T-helper 22 cell (primary cell): ENCODE measurements at places on chromosomes 2 and 18.

GRCh38 chr18:25725501-25725900, 364.9 kb downstream of the SS18 start:
- DNase-seq = no peak

GRCh38 chr2:172969609-172970008, 106.0 kb upstream of the MAP3K20 start:
- DNase-seq = no peak

DNA sequence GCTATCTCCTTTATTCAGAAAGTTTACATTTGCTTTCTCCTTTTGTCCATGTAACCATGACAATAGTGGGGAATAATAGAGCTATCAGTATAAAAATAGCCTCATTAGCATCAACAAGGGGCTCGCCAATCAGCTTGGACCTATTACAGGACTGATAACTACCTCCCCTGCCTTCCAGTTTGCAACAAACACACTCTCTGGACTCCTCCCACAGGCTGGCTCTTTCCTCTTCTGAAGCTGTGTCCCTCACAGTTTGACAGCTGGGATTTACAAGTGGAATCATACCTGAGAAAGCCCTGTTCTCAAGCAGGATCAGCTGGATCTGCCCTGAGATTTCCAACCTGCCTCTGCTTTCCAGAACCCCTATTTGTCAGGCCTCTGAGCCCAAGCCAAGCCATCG, 162.5 kb downstream of the GRB14 start:
- no peak for DNase-seq

DNA sequence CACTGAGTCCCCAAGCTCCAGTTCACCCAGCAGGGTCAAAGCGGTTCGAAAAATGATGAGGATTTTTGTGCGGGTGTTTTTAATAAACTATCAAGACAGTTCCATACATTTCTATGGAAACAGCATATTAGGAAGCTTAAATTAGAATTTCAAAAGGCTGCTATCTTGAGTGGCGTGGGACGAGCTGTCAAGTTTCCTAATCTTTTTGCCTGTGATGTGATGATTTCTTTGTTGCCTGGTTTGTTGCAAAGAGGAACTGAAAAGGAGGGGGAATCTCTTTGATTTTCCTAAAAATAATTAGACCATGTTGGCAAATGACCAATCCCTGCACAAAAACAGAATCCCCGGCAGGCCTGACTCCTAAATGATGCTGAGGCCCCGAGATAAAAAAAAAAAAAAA, 66.1 kb upstream of the ATG16L1 start:
- DNase-seq = no peak

DNA sequence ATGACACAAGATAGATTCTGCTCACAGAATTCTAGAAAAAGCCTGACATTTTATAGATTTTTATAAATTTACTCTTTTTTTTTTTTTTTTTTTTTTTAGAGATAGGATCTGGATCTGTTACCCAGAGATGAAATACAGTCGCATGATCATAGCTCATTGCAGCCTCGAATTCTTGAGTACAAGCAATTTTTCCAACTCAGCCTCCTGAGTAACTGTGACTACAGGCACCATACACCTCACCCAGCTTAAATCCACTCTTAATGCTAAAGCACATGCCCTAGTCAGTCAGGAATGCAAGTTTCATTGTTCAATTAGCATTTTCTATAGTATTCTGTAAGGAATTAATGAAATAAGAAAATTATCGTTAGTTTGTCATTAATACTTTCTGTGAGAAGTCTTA, 32.1 kb upstream of the WDR75 start:
- no peak for DNase-seq

DNA sequence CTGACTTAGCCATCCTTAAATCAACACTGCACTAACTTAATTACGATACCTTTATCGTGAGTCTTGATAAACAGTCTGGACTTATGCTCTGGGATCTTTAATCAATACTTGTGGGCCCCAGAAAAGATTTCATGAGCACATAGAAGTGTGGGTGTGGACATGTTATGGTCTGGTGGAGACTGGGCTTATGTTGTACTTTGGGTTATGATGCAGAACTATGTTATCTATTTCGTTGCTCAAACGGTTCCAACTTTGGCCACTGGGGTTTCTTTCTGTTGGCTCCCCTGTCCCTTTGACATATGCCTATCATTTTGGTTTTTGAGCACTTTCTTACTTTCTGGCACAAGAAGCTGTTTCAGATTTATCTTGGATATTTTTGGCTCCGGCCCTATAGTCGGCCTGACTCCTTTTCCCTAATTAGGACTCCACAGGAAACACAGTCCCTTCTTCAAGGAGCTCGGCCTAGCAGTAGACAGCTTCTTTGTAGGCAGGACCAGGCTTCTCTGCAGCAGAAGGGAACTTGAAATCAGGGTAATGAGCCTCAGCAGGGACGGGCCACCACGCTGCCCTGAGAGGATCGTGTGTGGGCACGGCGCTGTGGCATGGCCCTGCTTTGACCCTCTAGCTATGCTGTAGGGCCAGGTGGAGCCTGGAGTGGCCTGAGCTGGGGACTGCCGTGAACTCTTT, 54.6 kb upstream of the TXNDC2 start:
- no peak for DNase-seq

GRCh38 chr2:96083989-96084857, 32.1 kb downstream of the ADRA2B start:
- DNase-seq = no peak

DNA sequence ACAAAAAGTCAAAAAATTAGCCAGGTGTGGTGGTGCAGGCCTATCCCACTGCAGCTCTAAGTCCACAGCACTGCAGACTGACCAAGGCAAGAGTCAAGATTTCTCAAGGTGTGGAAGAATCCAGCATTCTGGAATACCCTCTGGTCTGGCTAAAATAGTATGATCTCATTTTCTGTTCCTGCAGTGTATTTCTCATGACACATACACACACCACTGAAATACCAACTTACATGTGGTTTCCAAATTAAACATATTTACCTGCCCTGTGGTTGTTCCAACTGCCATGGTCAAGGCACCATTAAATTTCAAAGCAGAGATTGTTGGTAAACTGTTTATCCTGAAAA, 30.9 kb downstream of the NOL10 start:
- no peak for DNase-seq

DNA sequence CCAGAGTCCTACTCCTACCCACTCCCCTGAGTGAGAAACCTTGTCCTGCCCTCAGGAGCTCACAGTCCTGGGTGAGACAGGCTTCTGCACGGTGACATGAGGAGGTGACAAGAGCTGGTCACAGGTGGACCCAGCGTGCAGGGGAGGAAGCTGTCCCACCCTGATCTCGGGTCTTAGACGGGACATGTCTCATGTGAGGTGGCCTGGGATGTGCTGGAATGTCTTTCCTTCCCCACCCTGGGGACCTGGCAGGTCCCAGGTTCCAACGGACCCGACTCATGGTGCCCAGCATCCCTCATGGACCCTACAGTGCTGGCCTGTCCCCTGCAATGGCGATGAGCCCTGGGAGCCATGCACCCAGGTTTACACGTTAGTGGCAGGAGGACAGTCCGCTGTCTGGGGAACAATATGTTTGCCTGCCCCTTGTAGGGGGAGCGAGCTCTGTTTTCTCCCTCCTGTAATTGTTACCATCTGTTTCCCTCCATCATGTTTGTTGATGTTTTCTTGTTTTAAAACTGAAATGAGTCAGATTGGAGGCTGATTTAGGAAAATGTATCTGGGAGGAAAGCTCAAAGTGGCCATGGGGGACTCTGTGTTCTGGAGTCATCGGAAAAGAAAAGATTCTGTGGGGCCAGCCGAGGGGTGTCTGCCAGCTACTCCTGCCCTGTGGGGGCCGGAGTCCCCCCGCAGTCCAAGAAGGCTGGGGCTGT, 238.1 kb downstream of the KLHL29 start:
- DNase-seq = no peak

DNA sequence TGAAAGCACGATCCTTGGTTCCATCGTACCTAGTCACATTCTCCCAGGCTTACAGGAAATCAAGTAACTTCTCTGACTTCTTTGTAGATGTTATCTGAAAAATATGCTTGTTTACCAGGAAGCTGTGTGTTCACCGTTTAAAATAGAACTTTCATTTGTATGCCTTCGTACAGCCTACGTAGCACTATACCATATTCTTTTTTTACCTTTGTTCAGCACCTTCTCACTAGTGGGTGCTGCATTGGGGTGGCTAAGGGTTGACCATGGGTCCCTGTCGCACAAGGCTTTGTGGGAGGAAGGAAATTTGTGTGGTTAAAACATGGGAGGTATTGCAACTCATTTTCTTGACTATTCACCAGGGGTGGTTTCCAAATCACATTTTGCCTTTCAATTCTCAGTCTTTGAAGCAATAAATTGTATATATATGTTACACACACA, 16.6 kb downstream of the MALT1 start:
- DNase-seq = peak; percentile 69

DNA sequence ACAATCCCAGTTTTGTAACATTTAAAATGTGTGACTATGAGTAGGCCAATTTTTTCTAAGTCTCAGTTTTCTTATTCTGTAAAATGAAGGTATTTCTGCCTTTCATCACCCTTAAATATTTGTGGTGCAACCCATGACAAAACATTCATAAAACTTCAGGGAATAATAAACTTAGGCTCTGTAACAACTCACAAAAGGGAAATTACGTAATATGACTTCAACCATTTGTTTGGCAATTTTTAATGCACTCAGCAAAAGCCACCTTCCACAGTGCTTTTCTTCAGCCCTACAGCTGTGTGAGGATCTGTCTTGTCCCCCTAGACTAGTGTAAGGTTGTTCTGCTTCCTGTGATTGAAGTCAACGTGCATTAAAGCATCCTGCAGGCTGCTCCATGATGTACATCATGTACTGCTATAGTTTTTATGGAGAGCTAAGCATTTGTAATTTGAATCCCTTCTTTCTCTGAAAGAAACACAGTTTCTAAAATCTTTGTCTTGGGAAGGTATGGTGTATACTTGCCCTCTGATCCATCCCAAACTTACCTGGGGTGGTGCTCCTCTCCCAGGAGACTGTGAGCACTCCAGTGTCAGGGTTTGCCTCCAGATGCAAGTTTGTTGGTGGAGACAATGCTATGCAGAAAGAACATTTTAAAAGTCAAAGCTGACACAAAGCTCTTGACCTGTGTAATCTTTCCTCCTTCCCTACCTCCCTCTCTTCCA, 39.1 kb downstream of the FN1 start:
- DNase-seq = no peak

- no peak for DNase-seq
Observed at GRCh38 chr2:35185861-35186412, 1169.6 kb upstream of the CRIM1 start.

DNA sequence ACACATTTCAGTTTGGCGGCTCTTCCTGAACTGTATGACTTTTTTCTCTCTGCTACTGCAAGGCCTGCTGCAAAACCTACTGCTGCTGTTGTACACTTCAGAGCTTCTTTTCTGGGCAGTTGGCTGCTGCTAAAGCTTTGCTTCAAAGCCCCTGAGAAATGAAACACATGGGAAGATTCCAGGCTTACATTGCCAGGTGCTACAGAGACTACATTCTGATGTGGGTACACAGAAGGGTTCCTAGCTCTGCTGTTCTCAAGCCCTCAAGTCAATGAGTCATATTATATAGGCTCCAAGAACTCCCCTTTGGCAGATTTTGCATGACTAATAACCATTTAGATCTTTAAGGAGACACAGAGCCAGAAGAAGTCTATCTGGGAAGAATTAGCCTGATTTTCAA, 12.9 kb upstream of the PGAP1 start:
- no peak for DNase-seq

DNA sequence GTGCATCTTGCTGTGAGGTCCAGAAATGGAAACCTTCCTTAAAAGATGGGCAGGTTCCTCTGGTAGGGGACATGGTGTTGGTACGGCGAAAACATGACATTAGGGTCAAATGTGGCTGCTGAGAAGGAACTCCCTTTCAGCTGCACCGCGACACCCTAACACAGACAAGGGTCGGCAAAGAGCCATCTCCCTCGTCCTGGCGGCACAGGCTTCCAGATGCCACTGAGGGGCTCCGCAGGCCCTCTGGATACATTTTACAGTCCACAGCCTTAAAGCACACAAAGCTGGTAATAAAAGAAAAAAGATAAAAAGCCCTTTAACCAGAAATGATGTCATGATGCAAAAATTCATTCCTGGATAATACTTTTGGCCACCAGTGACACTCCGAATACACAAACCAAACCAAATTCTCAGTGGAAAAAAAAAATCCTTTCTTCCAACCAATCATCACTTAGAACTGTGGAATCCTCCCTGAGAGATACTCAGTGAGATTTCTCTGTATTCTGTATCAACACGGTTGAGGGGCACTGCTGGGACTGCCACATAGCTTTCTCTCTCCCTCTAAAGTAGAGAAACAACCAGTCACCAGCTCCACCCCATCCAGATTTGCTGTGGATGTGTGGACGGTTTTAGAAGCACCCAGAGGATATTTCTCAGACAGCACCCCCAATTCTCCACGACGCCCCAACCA, 174.8 kb downstream of the HDAC4 start:
- DNase-seq = no peak

- DNase-seq = no peak
Observed at GRCh38 chr18:70384181-70384790, 95.4 kb downstream of the SOCS6 start.

DNA sequence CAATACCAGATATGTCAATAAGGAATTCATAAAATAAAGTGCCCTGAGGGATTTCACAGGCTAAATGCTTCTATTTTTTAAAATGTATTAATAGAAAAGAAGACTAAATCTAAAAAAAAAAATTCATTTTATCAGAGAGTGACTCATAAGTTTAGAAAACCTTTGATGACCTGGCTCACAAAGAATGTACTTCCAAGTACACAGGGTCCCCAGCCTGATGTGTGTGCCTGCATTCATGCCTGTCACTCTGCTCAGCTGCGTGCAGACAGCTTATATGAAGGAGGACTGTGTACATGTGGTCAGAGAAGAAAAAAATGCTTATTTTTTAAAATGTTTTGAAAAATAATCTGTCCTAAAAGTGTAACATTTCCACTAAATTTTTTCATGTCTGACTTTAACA, 3.0 kb upstream of the CPS1 start:
- DNase-seq = no peak

GRCh38 chr2:173491418-173491817, 136.7 kb downstream of the CDCA7 start:
- DNase-seq = no peak

GRCh38 chr2:157056200-157056676, 201.3 kb upstream of the GALNT5 start:
- DNase-seq = no peak

DNA sequence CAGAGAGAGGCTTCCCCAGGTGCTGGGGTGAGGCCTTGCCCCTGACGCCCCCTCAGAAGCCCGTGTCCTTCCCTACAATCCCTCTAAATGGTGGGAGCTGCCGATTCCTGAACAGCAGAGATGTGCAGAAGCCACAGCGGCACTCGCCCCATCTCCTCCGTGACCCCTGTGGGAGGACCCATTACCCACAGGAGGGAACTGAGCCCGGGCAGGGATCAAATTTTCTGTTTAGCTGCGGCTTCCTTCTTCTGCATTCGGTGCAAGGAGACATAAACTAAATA, 181.2 kb upstream of the RAB6C start:
- no peak for DNase-seq

DNA sequence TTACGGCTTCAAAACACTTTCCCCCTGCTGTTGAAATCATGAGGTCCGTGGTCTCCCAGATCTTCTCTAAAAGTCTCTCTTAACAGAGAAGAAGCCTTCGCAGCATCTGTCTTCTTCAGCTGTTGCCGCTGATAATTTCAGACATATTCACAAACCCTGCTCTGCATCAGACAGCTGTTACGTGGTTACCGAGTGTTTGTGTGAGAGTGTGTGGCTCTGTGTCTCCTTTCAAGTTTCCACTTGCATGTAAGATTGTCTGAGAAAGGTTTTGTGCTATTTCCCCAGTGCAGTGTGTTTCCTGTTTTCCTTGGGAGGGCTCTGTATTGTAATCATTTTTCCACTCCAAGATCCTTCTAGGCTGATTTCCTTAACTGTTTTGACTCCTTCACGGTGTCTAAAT, 32.8 kb downstream of the MAIP1 start:
- DNase-seq = no peak
